ENCODE measurements at places on chromosomes 1 and 21. TPM values are rescaled to one million over a fixed set of nuclear protein-coding genes. Genes with fewer than 3 reads are reported as not detected.

KLHL17 gene
- total RNA-seq = 19.5 TPM

MMP23B gene
- 1.4 TPM for total RNA-seq

C4BPA gene
- not detected for total RNA-seq

SAMD13 gene
- 0.84 TPM for total RNA-seq

NMNAT2 gene
- not detected for total RNA-seq

UBAP2L gene
- 266 TPM for total RNA-seq

Data from activated naive CD8-positive, alpha-beta T cell treated with anti-CD3 and anti-CD28 coated beads for 36 hours (primary cell).